ENCODE measurements at places on chromosomes 3 and 15.

- no peak for DNase-seq
These were observed 36.3 kb downstream of the GABPB1 start for GRCh38 chr15:50318697-50319096.

GRCh38 chr15:100720406-100720967 lies 118.1 kb downstream of the ASB7 start:
- DNase-seq, result no peak

DNA sequence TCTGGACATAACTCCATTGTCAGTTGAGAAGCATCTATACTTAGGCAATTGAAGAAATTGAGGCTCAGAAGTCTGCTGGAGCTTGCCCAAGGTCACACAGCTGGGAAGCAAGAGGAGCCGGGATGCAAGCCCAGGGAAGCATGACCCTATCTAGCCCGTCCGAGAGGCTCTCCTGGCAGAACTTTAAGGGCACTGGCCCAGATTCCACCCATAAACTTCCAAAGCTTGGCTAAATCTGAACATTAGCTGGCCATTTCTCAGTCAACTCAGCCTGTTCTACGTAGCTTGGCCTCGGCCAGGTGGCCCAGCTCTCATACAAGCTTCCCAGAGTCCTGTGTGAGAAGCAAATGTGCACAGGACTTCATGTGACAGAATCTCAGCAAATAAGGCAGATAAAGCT lies 75.8 kb downstream of the LRIG1 start:
- no peak for DNase-seq

GRCh38 chr3:142944342-142944741 lies 19.1 kb downstream of the PAQR9 start:
- DNase-seq, result no peak

GRCh38 chr3:66495668-66496045 lies 5.2 kb downstream of the LRIG1 start:
- DNase-seq, result no peak

DNA sequence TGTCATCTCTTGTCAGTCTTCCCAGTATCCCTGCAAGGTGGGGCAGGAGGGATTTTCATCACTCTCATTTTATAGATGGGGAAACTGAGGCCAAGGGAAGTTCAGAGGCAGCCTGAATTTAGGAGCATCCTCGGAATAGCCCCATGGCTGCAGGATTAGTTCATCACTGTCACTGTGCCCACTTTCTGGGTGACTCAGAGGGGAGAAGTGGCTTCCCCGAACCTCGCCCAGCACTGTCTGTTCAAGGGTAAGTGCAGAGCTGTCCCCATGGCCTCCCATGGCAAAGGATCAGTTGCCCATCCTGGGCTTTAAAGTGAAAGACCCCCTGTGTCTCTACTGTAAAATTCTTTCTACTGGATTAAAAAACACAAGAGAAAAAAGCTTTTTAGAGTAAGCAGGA lies 60.0 kb upstream of the SEC13 start:
- DNase-seq, result no peak

DNA sequence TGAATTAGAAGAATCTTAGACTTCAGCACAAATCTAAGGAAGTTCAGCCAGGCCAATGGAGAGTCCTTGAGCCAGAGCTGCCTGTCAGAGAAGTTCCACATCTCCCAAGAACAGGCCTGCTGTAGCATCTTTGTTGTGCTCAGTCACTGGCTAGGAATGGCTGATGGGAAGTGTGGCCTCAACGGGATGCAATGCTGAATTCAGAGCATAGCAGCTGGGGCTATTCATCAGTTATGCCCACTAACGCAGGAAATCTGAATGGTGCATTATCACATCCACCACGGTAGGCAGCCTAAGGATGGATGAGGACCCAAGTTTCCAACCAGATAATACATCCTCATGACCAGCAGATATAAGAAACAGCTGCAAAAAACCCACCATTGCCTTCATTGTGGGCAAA lies 3.2 kb upstream of the EIF1B start:
- DNase-seq, result no peak

- DNase-seq, result no peak
These were observed 209.9 kb downstream of the NTRK3 start for GRCh38 chr15:88046576-88047129.

DNA sequence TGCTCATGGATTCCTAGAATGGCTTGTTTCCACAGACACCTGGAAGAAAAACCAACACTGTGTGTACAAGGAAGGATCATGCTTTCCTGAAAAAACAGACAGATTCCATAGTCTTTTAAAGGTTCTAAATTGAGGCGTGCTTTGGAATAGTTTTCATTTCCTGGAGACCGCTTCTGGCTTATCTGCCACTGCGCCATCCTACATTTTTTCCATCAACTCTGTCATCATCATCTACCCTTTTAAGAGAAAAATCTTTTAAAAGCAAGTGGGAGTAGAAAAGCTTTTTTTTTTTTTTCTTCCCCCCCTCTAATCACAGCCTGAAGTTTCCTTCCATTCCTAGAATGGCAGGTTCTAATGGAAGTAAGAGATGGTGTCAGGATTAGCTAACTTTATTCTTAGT lies 379.4 kb upstream of the C2CD4B start:
- DNase-seq, result no peak

DNA sequence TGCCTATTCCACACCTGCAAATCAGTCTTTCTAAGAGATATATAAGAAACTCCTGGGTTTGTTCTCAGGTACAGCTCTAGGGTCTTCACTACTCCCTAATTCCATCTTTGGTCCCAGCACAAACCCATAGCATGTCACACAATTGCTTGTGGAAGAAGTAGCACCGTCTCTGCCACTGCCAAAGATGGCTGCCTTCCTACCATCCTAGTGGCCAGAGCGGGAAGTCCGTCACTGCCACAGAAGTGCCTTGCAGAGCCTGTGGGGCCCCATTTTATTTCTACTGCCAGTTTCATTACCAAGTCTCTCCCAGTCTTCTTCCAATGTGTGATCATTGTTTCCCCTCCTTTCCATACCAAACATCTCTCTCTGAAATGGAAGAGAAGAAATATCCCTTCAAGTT lies 107.6 kb downstream of the CD47 start:
- DNase-seq, result no peak

DNA sequence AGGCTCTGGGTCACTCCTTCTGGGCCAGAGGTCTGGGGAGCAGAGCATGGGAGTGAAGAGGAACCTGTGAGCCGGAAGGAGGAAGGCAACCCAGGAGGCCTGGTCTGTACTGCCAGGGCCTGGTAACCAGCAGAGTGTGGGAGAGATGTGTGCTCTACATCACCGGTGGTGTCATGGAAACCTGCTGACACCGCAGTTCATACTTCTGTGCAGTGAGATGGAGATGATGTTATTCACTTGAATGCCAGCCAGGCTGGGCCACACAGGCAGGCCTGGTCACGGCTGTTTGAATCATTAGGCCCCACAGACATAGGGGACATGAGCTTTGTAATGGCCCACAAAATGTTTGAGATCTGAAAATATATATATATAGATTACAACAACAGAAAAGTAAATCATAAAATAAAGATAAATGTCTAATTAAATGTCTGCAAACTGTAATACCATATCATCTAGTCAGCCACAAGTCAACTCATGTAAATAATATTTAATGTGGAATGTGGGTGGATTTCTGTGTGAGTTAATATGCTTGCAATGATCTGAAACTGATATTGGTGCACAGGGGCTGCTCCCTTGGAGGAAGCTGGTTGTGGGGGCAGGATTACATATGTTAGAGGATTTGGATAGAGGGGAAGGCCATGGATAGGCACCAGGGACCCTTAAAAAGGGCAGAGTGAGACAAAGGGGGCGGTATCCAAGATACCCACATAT lies 108.5 kb upstream of the PFN2 start:
- DNase-seq, result peak; percentile 46

GRCh38 chr3:127124120-127124519 lies 68.8 kb upstream of the PRR23E start:
- DNase-seq, result no peak

GRCh38 chr15:99657996-99658395 lies 75.2 kb downstream of the LYSMD4 start:
- DNase-seq, result no peak

GRCh38 chr3:112101916-112102315 lies 15.7 kb downstream of the C3orf52 start:
- no peak for DNase-seq

- no peak for DNase-seq
These were observed 43.0 kb upstream of the ATP2C1 start for GRCh38 chr3:130850843-130851242.
